ENCODE measurements at places on chromosomes 1 and 21. TPM values are rescaled to one million over a fixed set of nuclear protein-coding genes. Genes with fewer than 3 reads are reported as not detected.
A peak's percentile ranks its signal among the peaks of the same experiment; 100 is the strongest.

The KCNQ4 gene
- 7.8 TPM for total RNA-seq

DNA sequence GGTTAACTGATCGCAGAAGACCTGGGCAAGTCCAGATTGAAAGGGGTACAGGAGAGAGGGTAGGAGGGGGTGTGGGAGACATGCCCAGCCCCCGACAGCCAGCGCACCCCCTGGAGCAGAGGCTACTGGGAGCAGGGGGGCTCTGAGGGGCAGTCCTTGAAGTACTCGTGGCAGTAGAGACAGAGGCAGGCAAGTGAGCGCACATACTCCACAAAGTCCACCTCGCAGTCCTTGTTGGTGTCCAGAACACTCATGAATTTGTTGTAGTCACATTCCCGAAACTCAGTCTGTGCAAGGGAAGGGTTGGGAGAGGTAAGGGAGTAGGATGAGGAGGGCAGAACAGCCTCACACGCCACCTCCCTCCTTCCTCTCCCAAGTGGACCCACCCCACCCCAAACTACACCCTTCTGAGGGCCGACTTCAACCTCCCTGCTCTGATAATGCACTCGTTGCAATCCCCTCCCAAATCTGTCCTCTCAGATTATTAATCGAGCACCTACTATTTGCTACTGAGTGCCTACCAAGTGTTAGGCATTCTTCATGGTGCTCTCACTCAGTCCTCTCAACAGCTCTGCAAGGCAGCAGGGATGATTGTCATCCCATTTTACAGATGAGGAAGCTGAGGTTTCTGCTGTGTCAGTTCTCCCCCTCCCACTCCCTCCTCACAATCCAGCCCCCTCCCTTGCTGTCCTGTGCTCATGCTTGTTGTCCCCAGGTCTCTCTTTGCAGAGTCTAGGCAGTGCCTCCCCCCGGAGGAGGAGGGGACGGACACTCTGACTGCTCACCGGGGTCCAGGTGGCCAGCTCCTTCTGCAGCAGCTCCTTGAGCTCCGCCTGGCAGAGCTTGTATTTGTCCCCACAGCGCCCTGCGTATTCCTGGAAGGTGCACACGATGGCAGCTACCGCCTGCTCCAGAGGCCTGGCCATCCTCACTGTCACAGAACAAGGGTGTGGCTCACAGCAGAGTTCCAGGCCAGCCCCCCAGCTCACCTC lies 1.2 kb downstream of the S100A3 start:
- no peaks in the 10 kb centered on the region for H3K27me3 ChIP-seq
- no peaks in the 10 kb centered on the region for H3K36me3 ChIP-seq
- H3K4me3 ChIP-seq: no peak overlapping the region
- peak; percentile 68 for DNase-seq
- H3K27ac ChIP-seq: peak overlapping the region; percentile 81

- no peaks in the 10 kb centered on the region for H3K27me3 ChIP-seq
- peak overlapping the region; percentile 97 for H3K4me3 ChIP-seq
- peak overlapping the region; percentile 99 for H3K27ac ChIP-seq
- H3K4me1 ChIP-seq: no peaks in the 10 kb centered on the region
- peak; percentile 73 for DNase-seq
These were observed 805 bp downstream of the NRIP1 start for GRCh38 chr21:15063814-15064575.

GRCh38 chr1:30291526-30291925 lies 431.9 kb downstream of the MATN1 start:
- no peak overlapping the region for H3K4me3 ChIP-seq
- no peak for DNase-seq
- no peaks in the 10 kb centered on the region for H3K4me1 ChIP-seq

- no peaks in the 10 kb centered on the region for H3K27me3 ChIP-seq
- H3K4me1 ChIP-seq: no peaks in the 10 kb centered on the region
- H3K4me3 ChIP-seq: no peak overlapping the region
- no peak overlapping the region for H3K27ac ChIP-seq
These were observed 16.8 kb downstream of the PTPRC start for GRCh38 chr1:198655459-198656121.

DNA sequence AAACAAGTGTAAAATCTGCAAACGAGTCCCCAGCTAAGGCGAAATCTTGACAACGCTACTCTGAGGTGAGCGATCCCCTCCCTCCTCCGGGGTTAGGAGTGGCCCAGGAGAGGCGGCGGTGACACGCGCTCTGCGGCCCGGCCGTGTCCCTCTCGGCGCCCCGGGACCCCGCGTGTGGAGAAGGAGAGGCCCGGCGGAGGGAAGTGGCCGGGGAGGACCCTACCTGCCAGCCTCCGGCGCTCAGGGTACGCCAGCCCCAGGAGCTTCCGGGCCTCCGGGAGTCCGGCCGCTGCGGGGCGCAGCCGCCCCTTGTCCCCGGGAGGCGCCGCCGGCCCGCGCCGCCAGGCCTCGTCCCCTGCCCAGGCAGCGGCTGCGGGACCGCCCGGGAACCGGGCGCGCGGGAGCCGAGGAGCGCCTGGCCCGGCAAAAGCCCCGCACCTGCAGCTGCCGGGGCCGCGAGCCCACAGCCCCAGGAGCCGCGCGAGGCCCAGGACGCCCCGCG lies 543 bp downstream of the ABCB10 start:
- peak overlapping the region; percentile 82 for H3K4me3 ChIP-seq
- peak; percentile 75 for DNase-seq
- H3K36me3 ChIP-seq: no peaks in the 10 kb centered on the region
- peaks cover 59% of the 10 kb centered on the region for H3K4me1 ChIP-seq
